ENCODE measurements at places on chromosomes 7 and 10.

DNA sequence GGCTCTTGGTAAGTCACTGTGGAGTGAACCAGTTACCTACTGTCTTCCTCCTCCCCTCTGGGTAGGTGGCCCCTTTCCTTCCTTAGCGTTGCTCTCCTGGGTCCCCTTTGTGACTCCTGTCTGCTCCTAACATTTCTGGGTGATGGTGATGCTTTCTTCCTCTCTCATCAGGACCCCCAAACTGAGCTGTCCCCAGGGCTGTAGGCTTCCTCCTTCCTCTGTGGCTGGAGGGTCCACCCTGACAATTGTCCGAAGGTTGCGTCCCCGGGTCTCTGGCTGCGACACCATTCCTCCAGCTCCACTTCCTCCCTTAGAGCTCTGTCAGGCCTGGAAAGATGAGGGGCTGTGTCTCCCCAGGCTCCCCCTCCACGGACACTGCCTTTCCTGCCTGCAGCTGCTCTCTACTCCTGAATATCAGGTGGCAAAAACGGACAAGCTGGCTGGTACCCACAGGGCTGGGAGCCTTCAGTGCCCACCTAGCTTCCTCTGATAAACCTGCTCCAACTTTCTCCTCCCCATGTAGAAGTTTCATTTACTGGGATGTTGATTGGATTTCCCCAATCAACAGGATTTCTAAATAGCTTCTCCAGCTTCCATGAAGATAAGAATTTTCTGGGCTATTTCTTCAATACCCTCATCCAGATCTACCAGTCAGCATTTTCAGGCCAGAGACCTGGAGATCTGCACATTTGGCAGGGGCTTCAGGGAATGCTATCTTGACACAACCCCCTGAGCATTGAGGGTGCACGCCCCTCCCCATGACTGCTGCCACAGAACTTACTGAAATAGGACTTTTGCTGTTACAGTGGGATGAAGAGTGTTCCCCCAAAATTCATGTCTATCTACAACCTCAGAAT lies 506.5 kb downstream of the TCERG1L start:
- DNase-seq, result no peak

DNA sequence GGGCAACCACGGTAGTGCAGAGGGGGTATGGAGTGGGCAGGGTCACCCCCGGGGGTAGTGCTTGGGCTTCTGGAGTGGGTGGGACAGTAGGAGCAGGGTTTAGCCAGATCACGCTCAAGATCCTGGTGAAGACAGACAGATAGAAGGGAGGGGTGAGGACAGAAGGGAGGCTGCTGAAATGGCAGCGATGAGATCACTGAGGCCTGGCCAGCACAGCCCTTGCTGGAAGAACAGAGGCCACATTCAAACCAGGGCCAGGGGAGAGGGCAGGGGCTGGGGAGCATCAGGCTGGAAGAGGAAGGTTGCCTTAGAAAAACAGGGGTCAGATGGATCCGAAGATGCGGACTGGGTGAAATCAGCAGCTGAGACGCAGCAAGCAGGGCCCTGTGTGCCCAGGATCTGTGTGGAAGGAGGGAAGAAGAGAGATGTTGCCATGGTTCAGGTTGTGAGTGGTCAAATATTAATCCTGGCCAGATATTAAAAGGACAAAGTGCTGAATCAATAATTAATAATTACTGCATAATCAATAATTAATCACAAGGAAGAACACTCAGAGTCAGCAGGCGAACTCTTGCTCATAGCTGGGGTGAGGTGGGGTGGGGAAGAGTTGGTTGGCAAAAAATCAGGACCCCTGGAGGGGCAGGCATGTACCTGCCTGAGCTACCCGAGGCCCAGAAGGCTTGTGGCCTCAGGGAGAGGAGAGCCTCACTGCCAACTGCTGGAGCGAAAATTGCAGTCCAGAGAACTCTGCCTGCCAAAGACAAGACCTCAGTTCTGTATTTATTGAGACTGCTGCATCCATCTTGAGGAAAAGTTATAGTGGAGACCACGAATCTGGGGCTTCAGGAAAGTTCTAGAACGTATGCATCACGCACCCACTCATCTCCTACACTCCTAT lies 105.7 kb downstream of the GRB10 start:
- no peak for DNase-seq

DNA sequence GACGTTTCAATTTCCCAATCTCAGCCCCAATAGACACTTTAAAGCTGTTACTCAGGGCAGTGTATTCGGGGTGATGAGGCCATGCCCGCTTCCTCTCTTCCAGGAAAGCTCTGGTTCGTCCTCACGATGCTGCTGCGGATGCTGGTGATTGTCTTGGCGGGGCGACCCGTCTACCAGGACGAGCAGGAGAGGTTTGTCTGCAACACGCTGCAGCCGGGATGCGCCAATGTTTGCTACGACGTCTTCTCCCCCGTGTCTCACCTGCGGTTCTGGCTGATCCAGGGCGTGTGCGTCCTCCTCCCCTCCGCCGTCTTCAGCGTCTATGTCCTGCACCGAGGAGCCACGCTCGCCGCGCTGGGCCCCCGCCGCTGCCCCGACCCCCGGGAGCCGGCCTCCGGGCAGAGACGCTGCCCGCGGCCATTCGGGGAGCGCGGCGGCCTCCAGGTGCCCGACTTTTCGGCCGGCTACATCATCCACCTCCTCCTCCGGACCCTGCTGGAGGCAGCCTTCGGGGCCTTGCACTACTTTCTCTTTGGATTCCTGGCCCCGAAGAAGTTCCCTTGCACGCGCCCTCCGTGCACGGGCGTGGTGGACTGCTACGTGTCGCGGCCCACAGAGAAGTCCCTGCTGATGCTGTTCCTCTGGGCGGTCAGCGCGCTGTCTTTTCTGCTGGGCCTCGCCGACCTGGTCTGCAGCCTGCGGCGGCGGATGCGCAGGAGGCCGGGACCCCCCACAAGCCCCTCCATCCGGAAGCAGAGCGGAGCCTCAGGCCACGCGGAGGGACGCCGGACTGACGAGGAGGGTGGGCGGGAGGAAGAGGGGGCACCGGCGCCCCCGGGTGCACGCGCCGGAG lies 2.6 kb downstream of the GJD4 start:
- no peak for DNase-seq

- DNase-seq, result no peak
These were observed 135.2 kb downstream of the CUX1 start for GRCh38 chr7:101952355-101953247.

- no peak for DNase-seq
These were observed 44.1 kb upstream of the LAMB1 start for GRCh38 chr7:108046952-108047506.

- DNase-seq, result no peak
These were observed 60.8 kb upstream of the SORCS3 start for GRCh38 chr10:104580321-104580720.

DNA sequence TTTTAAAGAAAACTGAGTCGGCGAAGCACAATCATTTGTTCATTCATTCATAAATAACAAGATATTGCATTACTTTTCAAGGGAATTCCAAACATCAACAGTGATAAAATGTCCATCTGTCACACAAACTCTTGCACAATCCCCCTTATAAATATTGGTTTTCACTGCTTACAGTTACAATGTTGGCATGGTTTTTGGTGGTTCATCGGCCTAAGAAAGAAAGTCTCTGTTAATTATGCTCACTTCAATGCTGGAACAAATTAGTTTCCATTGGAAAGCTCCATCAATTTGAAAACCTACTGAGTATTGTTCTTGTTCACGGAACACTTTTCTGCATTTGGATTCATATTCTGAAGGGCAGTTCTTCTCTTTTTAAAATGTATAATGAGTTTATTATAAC lies 188.5 kb downstream of the JAZF1 start:
- no peak for DNase-seq

GRCh38 chr7:64758151-64758550 lies 36.1 kb upstream of the ZNF138 start:
- DNase-seq, result no peak

DNA sequence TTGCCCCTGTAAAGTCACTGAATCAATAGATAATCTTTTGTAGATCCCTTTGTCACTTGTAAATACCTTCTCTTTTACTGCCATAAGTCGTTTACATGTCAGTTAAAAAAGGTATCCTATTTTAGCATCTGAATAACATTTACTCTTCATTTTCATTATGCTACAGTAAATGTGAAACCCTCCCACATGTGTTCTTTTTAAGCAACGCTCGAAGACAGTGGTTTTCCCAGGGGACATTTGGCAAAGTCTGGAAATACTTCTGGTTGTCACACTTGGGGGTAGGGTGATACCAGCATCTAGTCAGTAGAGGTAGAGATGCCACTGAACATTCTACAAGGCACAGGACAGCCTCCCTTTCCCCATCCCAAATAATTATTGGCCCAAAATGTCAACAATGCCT lies 23.7 kb downstream of the ATAD1 start:
- DNase-seq, result no peak

GRCh38 chr7:43112459-43112940 lies at the start of gene HECW1:
TSS of gene HECW1 (plus strand) at chr7:43112647. CDS start at chr7:43243906, 131,259 bp downstream.
- no peak for DNase-seq

DNA sequence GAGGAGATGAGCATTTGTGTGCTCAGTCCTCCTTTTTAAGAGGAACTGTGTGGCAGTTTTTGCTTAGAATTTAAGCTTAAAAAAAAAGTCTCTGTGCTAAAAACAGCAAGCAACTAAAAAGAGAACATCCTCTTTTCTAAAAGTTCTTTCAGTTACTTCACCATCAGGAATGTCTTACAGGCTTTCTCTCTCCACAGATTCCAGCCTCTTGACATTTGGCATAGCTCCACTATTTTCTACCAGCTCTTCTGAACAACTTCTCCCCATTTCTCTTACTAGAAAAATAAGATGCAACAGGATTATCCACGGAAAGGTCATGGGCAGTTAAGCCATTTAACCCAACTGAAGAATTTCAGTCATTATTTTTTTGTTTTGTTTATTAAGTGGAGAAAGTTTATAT lies 13.2 kb downstream of the PCLO start:
- no peak for DNase-seq
